ENCODE measurements at places on chromosomes 7 and 10.

GRCh38 chr7:26199301-26200037 lies 1.1 kb downstream of the HNRNPA2B1 start:
- DNase-seq, result peak; percentile 79

GRCh38 chr10:21519397-21519933 lies 6.0 kb downstream of the SKIDA1 start:
- DNase-seq, result no peak

DNA sequence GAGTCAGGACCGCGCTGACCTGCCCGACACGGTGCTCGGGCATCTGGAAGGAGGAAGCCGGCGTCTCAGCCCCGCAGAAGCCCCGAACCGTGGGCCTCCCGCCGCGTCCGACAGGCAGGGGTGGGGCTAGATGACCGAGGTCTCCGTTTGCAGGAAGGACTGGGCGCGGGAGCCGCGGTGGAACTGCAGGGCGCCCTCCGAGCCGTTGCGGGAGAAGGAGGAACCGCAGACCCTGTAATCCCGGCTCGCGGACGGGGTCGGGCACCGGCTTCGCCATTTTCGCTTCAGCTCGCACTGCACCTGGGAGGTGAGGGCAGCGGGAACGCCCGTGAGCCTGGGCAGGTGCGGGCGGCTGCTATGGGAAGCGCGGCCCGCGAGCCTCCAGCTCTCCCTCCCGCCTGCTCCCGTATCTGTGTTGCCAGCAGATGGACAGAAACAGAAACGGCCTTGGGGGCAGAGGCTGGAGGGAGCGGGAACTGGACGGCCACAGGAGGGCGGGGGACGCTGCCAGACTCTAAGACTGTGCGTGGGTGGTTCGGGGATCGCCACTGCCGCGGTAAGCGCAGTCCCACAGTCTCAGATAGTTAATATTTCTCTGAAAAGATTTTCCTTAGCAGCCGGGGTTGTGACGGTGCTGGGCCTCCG lies 114.1 kb downstream of the VIPR2 start:
- peak; percentile 42 for DNase-seq

DNA sequence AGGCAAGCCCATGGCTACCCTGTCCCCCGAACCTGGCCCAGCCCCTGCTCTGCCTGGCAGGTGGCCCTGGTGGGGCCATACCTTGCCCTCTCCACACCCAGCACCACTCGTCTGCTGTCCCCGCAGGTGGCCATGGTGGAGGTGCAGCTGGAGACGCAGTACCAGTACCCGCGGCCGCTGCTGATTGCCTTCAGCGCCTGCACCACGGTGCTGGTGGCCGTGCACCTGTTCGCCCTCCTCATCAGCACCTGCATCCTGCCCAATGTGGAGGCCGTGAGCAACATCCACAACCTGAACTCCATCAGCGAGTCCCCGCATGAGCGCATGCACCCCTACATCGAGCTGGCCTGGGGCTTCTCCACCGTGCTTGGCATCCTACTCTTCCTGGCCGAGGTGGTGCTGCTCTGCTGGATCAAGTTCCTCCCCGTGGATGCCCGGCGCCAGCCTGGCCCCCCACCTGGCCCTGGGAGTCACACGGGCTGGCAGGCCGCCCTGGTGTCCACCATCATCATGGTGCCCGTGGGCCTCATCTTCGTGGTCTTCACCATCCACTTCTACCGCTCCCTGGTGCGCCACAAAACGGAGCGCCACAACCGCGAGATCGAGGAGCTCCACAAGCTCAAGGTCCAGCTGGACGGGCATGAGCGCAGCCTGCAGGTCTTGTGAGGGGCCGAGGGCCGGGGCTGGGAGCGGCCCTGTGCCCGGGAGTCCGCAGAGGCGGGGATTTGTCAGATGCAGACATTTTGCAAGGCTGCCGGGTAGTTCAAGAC lies 13.2 kb downstream of the ORAI2 start:
- DNase-seq, result no peak

GRCh38 chr10:11035301-11035991 lies 17.8 kb downstream of the CELF2 start:
- no peak for DNase-seq

GRCh38 chr7:149867762-149868622 lies 5.8 kb upstream of the ATP6V0E2 start:
- no peak for DNase-seq

- DNase-seq, result no peak
Observed at GRCh38 chr7:110620110-110620735, 470.7 kb upstream of the LRRN3 start.

GRCh38 chr10:23994459-23995046 lies 214.4 kb upstream of the KIAA1217 start:
- DNase-seq, result peak; percentile 8
